ENCODE measurements at places on chromosomes 16 and 17. TPM values are rescaled to one million over a fixed set of nuclear protein-coding genes. Genes with fewer than 3 reads are reported as not detected.

DNA sequence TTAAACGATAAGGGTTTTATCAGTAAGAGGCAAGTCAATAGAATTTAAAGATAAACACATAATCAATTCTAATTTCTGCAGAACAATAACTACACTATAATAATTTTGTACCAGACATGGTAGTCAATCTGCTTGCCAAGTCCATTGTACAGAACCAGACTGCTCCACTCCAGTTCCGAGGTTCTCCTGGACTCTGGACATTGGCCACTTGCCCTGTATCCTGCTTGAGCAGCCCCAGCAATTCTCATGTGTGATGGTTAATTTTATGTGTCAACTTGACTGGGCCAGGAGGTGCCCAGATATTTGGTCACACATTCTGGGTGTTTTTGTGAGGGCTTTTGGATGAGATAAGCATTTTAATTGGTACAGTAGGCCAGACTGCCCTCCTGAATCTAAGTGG is 384.6 kb downstream of the SLC39A11 start:
- DNase-seq: no peak

DNA sequence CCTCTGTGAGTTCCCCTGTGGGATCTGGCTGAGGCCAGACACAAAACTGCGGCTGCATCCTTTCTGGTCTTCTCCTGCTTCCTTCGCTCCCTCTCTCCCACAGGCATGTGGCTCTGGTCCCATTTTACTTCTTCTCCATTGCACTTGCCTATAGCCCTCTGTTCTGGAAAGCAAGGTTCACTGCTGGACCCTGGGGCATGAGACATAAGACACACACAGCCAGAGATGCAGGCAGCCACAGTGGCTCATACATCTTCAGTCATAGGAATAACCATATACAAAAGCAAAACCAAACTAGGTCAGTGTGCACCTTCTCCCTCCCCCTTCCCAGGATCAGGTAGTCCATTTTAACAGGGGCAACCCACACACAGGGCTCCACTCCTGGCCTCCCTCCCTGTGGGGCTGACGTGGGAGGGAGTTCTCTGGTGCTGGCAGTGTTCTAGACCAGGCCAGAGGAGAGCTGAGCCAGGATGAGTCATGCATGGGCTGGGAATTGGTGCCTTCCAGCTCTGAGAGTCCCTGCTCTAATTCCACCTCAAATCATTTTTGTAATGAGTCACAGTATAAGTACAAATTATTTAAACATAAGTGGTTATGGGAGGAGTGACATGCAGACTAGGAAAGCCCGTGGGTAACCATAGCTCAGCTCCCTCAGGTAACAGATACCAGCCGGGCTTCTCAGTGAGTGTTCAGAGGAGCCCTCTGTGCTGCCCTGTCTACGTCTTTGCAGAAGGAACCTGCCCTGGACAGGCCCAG is 58.0 kb downstream of the ASIC2 start:
- DNase-seq: peak; percentile 92

DNA sequence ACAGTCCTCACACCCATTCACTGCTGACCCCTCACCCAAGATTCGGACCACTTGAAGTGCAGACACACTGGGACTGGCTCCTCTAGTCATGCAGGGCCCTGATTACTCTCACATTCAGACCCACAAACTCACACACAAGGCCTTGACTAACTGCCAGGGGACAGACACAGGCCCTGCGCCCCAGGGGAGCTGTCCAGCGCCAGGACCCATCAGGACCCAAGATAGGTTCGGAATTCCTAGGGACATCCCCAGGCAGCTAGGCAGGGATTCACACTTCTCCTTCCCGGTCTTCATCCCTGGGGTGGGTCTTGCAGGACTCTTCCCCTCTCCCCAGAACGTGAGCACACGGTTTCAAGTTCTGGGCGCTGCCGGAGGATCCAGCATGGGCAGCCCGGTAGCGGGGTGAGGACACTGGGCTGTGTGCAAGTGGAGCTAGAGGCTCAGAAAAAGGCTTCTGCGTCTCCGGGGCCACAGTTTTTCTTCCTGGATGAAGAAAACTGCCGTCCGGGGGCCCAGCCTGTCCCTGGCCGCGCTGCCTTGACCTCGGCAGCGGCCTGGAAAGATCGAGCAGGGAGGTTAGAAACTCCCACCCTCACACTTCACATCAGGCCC is 1.6 kb downstream of the SEZ6 start:
- DNase-seq: no peak

SNF8 gene
- total RNA-seq: 101 TPM

DNA sequence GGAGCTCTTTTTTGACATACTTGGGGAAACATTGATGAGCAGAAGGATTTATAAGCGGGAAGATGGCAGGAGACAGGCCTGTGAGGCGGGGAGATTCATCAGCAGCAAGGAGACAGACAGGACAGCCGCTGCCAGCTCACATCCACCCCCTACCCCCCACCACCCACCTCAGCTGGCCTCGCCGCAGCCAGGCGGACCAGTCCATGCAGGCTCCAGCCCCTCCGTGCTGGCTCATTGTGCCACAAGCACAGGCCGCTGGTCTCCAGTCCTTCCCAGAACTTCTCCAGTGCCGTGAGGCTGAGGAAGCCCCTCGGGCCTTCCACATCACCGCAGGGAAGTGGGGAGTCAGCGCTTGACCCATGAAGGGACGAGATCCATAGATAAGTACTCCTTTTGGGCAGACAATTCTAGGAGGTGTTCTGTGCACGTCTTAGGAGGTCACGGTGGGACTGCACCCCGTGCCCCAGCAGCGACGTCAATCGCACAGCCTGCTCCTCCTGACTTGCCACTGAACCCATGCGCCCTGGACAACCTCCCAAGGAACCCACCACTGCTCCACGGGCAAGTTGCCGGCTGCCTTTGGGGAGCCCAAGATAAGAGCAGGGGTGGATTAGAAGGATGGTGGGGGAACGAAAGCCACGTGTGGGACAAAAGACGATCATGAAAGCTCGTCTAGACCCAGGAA is 323.6 kb downstream of the C16orf95 start:
- DNase-seq: no peak

ITGAD gene
- not detected for total RNA-seq

DNA sequence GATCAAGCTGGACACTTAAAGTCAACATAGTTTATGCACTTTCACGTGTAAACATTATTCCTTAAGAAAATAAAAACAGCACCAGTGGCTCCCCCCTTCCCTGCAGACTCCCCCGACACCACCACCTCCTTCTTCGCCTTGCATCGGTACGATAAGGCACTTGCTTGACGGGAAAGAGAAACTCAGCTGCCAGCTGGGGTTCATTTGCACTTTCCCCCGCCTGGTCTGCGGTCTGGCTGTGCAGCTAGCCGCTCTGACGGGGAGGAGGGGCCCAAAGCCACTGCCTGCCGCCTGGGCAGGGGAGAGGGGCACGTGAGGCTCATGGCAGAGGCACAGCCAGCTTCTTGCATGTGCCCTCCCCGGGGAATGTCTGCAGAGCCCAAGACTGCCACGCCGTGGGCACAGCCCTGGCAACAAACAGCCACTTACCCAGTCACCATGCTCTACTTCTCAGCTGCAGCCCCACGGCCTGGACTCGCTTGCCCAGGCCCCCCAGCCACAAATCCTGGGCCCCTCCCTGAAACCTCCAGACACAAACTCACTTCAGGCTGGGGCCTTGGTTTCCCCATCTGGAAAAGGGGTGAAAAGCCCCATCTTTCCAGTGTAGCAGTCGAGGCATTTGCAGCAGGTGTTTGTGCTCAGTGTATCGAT is 16.5 kb upstream of the PRM1 start:
- DNase-seq: peak; percentile 96

- DNase-seq: no peak
These were observed 13.6 kb upstream of the TERF2 start for GRCh38 chr16:69399361-69399760.

DNA sequence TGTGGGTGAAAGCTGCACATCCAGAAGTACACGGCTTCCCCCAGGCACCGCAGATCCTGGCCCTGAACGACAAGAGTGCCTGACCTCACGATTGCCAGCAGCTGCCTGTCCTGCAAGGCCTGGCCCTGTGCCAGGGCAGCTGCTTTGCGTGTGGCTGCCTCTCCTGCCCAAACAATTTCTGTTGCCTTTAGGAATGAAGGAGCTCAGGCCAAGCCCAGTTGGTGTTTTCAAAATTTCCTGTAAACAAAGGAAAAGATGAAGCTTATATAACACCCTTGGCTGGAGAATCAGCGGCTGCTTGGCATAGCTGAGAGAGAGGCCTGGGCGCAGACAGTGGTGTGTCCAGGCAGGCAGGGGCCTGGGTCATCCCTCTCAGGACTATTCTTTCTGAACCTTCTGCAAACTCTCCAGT is 11.7 kb upstream of the SLC47A2 start:
- DNase-seq: peak; percentile 91

- DNase-seq: no peak
These were observed 5.5 kb upstream of the MNT start for GRCh38 chr17:2406271-2406902.

DNA sequence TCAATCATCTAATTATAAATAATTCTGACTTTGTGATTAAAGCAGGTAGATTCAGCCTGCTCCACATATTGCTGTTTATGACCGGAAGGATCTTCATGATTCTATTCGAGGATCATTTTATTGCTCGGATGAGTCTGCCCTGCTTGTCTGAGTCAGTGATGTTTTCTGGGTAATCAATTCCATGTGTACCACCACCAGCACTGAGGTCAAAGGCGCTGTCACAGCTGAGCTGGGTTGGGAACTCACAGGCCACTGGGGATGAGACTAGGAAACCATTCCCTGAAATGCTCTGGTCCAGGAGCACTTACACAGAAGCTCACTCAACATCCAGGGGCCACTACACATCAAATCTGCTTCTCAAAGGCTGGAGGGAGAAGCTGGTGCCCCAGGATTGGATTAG is 30.4 kb upstream of the ERN1 start:
- DNase-seq: no peak

TMED6 gene
- total RNA-seq: not detected

- DNase-seq: no peak
These were observed 18.7 kb upstream of the JPH3 start for GRCh38 chr16:87583453-87584131.

DNA sequence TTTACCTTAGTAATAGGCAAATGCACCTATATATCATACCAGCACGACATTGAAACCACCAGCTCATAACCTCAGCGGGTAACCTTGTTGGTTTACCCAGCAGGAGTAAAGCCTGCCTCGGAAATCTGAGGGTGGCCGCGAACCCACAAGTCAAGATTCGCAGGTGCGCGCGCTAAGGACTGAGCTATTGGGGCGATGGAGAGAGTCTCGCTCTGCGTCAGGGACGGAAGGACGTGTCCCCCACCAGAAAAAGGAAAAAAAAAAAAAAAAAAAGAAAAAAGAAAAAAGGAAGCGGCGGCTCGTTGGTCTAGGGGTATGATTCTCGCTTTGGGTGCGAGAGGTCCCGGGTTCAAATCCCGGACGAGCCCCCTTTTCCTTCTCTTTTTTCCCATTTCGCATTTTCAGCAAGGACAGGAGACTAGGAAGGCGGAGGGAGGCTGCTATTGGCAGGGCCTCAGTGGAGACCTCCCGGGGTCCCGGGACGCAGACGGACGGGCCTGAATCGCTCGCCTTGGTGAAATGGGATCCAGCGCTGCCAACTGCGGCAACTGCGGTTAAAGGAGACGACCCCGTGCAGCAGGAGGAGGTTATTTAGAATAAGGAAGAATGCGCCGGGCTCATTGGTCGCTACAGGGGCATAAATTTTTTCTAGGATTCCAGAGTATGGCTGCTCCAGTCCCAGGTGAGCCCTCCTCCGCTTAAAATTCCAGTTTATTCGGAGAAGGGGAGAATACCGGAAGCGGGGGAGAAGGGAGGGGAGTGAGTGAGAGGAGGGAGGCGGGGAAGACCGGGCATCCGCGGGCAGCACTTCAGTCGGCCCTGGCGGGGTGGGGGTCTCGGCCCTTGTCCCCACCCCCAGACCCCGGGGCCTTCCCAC is at the start of gene OR1F1:
OR1F1 (plus strand) TSS at position 407 of the 877 bp plus-strand sequence.
- peak; percentile 72 for DNase-seq

DNAH9 gene
- not detected for total RNA-seq

GRCh38 chr16:78562650-78563049 is 463.2 kb downstream of the WWOX start:
- DNase-seq: no peak

KIF18B gene
- 4.5 TPM for total RNA-seq

DNA sequence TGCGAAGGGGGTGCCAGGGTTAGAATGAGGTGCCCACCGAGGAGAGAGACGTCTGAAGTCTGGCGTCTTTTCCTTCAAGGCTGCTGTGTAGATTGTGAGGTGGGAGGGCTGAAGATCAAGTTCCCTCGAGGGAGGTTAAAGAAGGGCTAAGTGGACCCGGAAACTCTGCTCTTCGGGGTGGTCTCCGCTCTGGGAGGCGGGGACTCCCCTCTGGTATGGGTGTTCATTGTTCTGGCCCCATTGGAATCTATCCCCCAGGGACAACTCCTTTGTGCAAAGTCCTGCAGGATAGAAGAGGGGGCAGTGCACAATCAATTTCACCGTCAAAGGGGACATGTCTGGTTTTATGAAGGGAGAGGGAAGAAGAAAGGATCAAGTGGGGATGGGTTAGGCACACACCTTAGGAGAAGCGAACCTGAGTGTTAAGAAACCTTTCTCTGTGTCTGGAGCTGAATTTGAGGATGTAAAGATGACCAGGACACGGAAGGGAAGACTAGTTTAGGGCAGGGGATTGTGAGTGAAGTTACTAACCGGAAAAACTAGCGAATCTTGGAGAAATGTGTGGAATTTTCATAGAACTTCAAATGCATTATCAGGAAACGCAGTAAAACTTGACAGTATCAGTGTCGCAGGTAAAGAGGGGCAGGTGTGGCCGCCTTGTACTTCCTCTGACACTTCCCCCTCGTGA is 809 bp upstream of the RAB34 start:
- no peak for DNase-seq

ZMYND15 gene
- total RNA-seq: not detected

DNAH2 gene
- 0.12 TPM for total RNA-seq

DNA sequence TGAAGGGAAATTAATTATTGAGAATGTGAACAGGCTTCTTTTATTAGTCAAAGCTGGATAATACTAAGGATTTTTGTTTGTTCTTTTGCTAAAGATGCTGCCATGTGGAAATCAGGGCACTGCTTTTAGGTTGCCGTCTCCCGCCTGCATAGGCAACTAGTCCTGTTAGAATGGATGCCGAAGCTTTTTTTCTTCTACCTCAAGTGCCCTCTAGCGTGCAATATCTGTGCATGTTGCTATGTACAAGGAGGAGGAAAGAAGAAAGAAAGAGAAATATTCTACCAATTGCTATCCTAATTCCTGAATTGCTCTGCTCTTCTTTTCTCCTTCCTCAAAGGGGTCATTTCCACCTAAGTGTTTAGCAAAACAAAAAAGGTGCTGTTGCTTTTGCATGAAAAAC is 5.2 kb upstream of the CDH8 start:
- peak; percentile 47 for DNase-seq

DNA sequence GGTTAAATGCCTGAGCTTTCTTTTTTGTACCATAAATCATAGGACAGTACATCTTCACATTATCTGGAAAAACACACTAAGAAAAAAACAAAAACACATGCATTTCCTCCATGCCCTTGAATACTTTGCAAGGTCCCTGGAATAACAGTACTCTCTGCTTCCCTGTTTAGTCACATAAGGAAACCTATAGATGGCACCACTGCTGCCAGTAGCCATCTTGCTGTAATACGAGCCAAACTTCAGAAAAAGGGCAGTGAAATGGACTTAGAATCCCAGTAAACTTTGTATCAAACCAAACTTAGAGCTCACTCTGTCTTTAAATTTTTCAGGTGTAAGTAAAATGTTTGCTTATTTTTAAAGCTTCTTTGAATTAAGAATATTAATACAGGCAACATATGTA is 435.5 kb downstream of the KCNJ2 start:
- peak; percentile 36 for DNase-seq
